Activated T-cell treated with anti-CD3 and anti-CD28 coated beads, Interleukin-2, amount 50 U/mL, for 72 hours (primary cell): ENCODE measurements at places on chromosomes 7 and 10. TPM values are rescaled to one million over a fixed set of nuclear protein-coding genes. Genes with fewer than 3 reads are reported as not detected.

LIPM gene
- not detected for total RNA-seq

ZNF33B gene
- total RNA-seq: 15.4 TPM

DBNL gene
- 57.8 TPM for total RNA-seq

TRIL gene
- not detected for total RNA-seq

GIMAP2 gene
- total RNA-seq: 47.8 TPM

FANK1 gene
- not detected for total RNA-seq

GSTO1 gene
- total RNA-seq: 117 TPM
